ENCODE measurements at places on chromosomes 3 and 15.

DNA sequence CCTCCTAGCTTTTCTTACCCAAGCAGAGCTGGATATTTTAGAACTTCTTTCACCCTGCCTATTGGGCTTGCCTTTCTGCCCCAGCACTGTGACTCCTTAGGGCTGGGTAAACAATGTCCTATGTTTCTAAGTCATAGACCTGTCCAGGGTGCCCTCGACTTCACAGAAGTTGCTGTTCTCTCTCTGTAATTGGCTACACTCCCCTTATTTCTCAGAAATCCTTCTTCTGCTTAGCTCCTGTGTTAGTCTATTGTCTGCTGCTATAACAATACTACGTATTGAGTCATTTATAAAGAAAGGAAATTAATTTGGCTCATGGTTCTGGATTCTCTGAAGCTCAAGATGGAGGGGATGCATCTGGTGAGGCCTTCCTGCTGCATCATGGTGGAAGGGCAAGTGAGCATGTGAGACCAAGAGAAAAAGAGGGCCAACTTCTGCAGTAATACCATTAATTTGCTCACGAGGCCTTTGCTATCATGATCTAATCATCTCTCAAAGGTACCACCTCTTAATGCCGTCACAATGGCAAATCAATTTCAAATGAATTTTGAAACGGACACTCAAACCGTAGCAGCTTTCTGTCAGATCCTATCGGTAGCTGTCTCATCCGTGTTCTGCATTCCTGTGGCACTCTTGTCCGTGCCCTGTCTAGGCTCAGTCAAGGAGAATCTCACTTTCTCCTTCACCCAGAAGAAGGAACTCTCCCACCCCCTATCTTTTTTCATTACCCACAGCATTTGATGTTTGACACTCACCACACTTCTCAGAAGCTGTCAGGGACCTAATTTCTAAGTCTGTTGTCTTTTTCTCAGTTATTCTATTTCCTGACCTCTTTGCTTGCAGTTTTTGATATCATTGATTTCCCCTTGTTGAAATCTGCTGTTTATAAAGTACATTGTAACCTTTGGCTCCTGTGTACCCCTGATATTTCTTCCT, 22.3 kb upstream of the GPR171 start:
- no peak for DNase-seq

DNA sequence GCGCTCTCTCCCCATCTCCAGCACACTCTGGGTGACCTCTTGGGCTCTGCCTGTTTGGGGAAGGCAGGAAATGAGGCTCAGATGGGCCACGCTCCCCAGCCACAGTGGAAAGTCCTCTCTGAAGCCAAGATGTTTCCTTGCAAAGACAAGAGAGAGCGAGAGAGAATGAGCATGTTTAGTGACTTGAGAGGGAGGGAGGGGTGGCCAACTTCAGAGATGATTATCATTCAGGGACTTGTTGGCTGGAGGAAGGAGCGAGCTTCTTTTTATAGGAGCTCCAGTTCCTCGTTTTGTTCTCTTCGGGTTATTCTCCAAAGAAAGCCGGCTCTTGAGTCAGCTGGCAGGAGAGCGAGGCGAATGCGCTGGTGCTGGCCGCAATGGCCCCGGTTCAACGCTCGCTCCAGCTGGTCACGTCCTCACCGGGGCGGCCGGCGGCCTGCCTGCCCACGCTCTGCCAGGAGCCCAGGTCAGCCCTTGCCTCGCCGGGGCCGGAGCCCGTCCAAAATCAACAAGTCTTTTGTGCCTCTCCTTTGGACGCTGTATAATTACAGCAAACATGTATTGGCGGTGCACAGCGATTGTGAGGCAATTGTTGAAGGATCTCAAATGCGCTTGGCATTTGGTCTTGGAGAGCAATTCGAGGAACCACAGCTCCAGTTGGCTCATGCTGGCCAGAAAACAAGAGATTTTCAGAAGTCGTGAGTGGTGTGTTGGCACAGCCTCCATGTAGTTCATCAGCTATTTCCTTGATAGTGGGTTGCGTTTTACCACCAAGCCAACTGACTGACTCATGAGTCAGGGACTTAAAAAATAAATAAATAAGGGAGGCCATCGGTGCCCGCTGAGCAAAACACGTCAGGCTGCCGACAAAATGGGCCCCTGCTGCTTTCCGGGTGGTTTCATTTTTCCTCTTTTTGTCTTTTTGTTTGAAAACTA, 288.6 kb downstream of the UACA start:
- peak; percentile 42 for DNase-seq

DNA sequence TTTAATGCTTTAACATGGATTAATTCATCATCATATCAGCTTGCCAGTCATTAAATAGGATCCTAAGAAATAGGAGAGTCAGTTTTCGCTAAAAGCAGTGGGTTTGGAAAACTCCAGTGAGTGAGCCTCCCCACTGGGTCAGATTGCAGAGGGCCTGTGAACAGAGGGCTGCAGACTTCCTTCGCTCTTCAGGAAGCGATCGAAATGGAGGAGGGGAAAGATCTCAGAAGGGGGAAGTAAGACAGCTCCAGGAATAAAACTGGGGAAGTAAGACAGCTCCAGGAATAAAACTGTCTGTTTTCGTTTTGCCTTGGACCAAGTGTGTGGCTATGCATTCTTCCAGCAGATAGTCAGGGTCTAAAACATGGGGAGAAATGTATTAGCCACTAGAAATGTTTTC, 124.8 kb upstream of the C15orf61 start:
- DNase-seq: no peak

DNA sequence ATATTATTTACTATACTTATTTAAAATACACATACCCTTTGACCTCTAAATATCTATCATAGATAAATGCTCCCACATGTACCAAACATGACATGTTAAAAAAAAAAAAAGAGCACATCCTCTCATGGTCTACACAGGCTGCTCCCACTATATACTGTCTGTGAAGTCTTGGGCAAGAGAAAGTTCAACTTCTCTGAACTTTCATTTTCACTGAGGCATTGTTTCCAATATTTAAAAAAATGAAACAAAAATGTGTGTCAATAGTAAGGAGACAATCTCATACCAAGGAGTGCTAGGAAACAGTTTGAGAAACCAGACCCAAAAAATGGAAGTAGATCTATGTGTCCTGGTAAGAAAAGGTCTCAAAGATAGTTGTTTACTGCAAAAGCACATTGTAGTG, 29.3 kb downstream of the SLC4A7 start:
- no peak for DNase-seq

GRCh38 chr15:47356297-47356696, 361.0 kb upstream of the SEMA6D start:
- no peak for DNase-seq

- DNase-seq: no peak
Measured at GRCh38 chr3:75015280-75015679, 400.8 kb upstream of the CNTN3 start.

GRCh38 chr15:59178151-59178695, 28.4 kb upstream of the LDHAL6B start:
- DNase-seq: no peak

DNA sequence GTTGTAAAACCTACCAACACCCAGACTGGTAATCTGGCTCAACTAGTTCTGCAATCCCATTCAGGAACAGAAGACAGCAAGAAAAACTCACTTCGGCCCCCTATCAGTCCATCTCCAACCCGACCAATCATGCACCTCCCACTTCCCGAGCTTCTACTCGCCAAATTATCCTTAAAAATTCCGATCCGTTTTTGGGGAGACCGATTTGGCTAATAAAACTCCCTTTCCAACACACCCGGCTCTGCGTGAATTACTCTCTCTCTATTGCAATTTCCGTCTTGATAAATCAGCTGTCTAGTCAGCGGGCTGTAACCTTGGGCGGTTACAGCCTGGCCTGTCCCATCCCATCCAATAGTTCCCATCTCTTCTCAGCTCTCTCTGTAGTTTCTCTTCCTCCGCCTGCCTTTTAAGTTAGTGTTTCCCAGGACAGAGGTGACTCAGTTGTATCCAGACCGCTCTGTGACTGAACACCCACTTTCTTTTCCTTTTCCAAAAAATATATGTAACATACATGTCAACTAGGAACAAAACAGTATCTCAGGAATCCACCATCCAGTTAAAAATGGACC, 780 bp upstream of the ACAD9 start:
- peak; percentile 9 for DNase-seq

GRCh38 chr3:147509448-147509847, 100.3 kb downstream of the ZIC1 start:
- DNase-seq: no peak

DNA sequence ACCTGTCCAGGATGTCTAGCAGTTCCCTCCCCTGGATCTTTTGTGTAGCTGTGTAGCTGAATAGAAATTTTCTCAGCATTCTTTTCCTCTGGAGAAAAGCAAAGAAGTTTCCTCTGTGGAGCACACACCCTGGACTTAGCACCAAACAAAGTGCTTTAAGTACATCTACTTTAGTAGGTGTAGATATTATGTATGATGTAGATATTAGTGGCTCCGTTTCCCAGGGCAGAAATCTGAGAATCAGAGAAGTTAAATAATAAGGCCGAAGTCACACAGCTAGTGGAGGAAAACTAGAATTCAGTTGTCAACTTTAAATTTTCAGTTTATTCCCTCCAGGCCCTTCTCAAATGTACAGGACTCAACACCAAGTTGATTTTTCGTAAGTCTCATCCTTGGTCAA, 401.7 kb upstream of the NR2F2 start:
- no peak for DNase-seq

DNA sequence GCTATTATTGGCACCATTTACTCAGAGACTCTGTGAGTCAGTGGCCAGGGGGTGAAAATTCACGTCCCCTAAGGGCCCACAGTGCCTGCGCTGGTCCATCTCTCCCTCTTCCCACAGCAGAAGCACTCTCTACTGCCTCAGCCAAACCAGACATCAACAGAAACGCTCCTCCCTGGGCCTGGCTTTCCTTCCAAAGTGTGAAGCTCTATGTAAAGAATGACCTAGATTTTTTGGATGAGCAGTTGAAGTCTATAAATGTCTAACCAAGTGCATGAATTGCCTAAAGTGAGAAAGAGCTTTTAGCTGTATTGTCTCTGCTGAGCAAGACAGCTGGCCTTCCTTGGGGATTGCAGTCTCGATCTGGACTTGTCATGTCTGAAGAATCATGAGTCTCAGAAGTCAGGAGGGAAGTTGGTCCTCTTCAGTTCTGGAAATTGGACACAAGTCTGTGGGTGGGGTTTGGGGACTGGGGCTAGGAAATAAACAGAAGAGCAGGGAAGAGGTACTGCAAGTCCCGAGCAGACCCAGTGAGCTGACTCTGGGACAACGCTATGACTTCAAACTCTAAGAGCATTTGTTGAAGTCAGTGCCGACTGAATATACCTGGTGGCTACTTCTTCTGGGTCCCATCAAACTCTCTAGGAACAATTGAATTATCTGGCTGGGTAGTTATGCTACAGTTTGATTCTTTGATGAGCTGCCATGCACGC, 29.0 kb downstream of the RASGRP1 start:
- no peak for DNase-seq

- DNase-seq: peak; percentile 46
Measured at GRCh38 chr15:60695713-60696522, 217.0 kb upstream of the ICE2 start.

- DNase-seq: no peak
Measured at GRCh38 chr15:82714016-82714415, 4.3 kb upstream of the AP3B2 start.

- DNase-seq: no peak
Measured at GRCh38 chr3:29649815-29650547, 369.1 kb downstream of the RBMS3 start.

DNA sequence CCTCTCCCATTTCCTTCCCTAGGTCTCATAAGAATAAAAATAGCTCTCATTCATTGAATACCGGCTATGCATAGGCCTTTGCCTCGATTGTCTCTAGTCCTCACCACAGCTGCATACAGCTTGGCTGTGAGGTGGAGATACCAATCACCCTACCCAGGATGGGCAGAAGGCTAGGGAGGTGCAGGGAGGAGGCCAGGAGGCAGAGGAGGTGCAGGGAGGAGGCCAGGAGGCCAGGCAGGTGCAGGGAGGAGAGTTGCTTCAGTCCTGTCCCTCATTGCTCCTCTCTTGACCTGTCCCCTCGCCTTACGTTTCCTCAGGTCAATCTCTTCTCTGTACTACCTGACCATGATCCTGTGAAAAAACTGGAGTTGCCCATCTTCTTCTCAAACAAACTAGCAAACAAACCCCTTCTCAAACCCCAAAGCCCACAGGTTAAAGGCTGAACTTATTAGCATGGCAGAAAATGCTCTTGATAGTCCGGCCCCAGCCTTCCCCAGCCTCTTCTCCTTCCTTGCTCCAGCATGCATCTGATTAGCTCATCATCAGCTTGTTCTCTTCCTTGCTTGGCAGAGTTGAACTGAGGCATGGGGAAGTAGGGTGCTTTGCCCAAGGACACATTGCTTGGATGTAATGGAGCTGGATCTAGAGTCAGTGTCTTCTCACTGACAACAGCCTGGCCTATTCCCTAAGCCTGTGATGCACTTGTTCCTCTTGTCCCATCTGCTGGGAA, 15.8 kb downstream of the PODXL2 start:
- DNase-seq: no peak

- DNase-seq: no peak
Measured at GRCh38 chr3:123153125-123154019, 48.4 kb upstream of the SEC22A start.

- DNase-seq: no peak
Measured at GRCh38 chr3:52483081-52483480, 12.1 kb upstream of the STAB1 start.

- no peak for DNase-seq
Measured at GRCh38 chr3:171811295-171811912, 1.1 kb upstream of the PLD1 start.

- DNase-seq: no peak
Measured at GRCh38 chr15:83283138-83283812, 1.2 kb downstream of the BNC1 start.

DNA sequence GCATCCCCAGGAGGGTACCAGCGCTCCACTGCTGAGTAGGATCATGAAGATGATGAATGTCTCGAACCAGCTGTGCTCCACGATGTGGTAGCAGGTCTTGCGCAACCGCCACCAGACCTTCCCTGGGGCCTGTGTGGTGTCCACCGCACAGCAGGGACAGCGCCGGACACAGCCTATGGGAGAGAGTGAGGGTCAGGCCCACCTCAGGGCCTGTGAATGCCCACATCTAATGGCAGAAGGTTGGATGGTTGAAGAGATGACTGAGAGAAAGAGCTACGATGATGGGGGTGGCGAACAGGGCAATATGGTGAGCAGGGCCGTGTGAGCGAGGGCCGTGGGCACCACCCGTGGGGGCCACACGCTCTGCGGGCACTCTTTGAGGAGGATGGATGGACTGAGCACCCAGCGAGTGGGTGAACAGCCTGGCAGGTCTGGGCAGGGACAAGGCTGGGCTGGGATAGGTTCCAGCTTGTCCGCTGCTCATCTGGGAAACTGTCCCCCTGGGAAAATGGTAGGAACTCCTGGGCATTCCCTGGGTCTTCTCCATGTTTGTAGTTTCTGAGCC, 74.1 kb downstream of the SCN5A start:
- no peak for DNase-seq

- peak; percentile 14 for DNase-seq
Measured at GRCh38 chr15:98651581-98652220, 3.4 kb downstream of the IGF1R start.

DNA sequence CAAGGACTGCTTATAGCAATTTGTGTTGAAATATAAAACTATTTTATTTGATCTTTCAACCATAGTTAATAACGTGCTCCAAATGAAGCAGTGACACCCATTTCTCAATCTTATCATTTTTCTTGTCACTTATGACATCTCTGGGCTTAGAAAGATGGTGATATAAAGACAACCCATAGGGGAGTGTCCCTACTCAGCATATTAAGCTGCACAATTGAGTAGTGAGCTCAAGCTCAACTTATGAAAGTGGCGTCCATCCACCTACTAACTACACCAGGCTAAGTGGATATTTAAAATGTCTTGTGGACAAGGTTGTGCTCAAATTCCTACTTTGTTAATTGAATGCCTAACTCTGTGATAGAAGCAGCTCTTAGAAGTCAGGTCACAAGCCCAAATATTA, 46.7 kb downstream of the SLC9C1 start:
- no peak for DNase-seq
